ENCODE measurements at places on chromosomes 3 and 15.

GRCh38 chr3:18079739-18080138, 337.3 kb upstream of the TBC1D5 start:
- DNase-seq = no peak

GRCh38 chr15:76285241-76285825, 25.9 kb downstream of the ETFA start:
- DNase-seq = no peak

DNA sequence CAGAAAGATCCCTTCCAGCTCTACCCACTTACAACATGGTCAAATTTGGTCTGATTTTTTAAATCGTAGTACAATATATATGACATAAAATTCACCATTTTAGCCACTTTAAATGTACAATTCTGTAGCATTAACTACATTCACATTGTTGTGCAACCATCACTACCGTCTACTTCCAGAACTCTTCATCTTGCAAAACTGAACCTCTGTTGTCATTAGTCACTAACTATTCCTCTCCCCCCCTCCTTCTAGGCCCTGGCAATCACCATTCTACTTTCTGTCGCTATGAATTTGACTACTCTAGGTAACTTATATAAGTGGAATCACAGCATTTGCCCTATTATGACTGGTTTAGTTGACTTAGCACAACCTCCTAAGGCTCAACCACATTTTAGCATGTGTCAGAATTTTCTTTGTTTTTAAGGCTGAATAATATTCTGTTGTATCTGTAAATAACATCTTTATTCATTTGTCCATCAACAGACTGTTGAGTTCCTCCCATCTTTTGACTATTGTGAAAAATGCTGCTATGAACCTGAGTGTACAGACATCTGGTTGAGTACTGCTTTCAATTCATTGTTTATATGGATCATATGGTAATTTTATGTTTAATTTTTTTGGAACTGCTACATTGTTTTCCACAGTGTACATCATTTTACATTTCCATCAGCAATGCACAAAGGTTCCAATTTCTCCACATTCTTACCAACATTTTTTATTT, 35.5 kb upstream of the CCR2 start:
- DNase-seq = no peak

GRCh38 chr3:193241716-193242115, 694 bp downstream of the PLAAT1 start:
- no peak for DNase-seq

- no peak for DNase-seq
These were observed 14.4 kb downstream of the SNAPC5 start for GRCh38 chr15:66483131-66483566.

- no peak for DNase-seq
These were observed 75.3 kb upstream of the BLM start for GRCh38 chr15:90641581-90642463.

GRCh38 chr3:19825193-19825592, 108.8 kb downstream of the EFHB start:
- no peak for DNase-seq

DNA sequence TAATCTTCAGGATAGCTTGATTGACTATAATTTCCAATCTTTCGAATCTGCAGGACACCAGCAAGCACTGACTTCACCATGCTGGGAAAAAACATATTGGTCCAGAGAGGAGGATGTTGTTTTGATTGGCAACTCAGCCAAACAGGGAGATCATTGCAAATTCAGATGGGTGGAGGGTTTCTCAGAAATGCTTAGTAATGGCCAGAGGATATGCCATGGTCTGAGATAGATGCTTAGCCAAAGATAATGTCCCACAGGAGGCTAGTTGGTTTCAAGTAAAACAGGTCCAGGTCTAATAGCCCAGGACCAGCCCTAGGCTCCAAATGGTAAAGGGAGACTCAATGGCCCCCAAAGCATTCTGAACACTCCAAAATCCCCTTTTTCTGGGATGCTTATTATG, 46.7 kb upstream of the CCDC80 start:
- DNase-seq = no peak

Measured in NCI-H1436 (cell line).